ENCODE measurements at places on chromosomes 2 and 18.

DNA sequence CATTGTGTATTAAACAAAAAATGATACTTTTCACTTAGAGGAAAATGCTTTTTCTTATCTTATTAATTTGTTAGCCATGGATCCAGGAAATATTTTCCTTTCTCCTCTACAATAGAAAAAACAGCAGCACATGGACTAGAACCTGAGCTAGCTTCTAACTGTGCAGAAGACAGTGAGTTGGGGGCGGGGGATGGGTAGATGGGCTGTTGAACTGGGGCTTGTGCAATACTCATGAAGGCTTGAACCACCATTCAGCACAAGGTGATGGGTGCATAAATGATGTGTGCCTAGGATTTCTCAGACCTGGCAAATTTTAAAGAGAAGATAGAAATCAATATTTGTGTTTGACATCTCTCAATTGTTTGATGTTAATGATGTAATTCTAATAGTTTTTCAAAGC, 42.0 kb downstream of the COL5A2 start:
- no peak for DNase-seq

DNA sequence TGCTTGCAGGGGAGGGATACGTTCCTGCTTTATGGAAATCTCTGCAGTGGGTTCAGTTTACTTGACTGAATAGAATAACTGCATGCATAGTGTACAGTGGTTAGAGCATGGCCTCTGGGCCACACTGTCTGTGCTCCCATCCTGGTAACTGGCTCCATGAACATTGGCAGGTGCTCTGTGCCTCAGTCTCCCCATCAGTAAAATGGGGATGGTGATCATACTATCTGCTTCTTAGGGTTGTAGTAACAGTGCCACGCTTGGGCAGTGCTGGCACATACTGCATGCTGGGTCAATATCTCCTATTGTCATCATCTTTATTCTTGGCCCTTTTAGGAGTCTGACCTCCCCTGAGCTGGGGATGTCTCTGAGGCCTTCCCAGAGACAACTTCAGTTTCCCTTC, 117.3 kb downstream of the CTIF start:
- no peak for DNase-seq

DNA sequence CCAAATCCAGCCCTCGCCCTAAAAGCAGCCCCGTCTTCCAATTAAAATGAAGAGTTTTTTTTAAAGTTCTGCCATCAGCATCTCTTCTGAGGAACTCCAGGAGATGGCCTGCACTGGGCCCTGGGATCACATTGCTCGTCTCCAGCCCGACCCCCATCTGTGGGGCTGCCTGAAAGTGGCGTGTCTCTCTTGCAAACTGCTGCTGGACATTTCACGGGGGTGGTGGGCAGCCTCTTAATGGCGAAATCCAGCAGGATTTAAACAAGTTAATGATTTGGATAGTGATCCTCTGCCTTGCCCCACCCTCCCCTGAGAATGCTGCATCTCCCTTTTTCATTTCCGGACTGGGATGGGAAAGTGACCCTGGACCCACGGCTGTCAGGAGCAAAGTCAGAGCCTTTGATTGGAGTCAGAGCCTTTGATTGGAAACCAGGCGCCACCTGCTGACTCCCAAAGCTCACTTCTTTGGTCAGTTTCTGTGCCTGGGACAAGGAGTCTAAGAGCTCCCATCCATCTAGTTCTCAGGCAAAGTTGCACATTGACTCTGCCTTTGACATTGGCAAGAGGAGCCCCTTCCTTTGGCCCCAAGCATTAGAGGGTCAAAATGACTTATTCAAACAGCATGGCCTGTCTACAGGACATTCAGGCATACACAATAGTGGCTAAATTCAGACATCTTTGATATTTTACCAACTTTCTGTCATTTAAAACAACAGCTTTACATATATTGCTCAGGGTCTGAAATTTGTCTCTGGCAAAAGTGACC, 155.2 kb downstream of the SH3BP4 start:
- DNase-seq = no peak

DNA sequence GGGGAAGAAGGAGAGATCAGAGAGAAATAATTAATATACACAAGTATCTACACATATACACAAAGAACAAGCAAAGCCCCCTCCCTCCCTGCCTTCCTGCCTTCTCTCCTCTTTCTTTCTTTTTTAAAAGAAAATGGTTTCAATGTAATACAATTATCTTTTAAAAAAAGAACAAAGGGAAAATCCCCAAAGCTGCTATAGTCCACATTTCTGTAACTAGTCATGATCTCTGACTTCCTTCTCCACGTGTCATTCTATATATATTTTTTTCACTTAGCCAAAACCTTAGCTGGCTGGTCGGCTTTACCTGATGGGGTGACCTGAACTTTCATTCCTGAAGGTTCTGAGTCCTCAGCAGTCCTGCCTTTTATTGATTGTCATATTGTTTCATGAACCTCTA, 44.3 kb downstream of the MAP3K20 start:
- DNase-seq = no peak

GRCh38 chr2:144084114-144084661, 435.7 kb downstream of the ZEB2 start:
- no peak for DNase-seq

DNA sequence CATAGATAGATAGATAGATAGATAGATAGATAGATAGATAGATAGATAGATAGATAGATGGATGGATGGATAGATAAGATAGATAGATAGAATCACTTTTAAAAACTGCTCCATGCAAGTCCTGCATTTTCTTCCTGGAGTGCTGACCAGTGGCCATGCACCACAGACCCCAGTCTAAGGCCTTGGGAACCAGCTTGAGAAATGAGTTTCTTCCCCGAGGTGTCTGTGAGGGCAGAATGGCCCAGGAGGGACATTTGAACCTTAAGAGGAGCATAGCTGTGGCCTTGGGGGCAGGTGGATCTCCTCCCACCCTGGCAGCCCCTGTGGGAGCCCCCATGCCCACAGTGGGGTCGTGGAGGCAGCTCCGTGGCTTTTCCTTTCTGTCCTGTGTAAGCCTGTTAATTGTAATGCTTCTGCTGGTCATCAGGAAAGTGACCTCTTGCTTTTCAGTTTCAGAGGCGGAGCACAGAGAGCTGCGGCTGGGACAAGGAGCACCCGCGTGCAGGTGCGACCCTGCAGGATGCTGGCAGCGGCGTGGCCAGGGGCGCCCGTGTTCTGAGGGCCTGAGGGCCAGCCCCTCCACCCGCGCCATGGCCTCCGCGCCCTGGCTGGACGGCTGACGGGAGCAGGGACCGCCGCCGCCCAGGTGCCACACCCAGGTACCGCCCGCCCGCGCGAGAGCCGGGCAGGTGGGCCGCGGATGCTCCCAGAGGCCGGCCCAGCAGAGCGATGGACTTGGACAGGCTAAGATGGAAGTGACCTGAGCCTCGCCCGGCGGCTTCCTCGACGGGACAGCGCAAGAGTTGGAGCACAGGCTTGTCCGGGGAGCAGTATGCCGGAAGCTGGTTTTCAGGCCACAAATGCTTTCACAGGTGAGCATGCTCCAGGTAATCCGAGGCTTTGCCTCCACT, 168.6 kb downstream of the LDLRAD4 start:
- no peak for DNase-seq

DNA sequence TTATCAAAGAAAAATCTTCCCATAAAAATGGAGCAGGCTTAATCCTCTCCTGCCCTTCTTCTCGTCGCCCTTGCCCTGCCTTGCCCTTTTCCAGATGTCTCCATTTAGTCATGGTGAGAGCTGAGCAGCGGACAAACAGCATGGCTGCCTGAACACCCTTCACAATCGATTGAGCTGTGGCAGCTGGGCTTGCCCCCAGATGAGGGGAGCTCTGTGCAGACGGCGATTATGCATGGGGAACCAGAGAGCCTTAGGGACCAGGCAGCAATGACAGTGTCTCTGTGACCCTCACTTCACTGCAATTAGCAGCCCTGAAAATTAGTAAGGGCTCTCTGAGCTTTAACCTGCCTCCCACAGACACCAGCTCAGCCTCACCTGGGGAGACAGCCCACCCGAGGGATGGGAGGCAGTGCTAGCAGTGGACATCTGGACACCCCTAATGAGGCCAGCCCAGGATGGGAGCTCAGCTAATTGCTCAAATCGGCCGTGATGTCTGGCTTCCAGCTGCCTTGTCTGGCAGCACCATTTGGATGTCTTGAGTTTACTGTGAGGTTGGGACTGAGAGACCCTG, 365.7 kb downstream of the TNS1 start:
- no peak for DNase-seq

GRCh38 chr2:27716301-27717069, 52.8 kb downstream of the SLC4A1AP start:
- no peak for DNase-seq

DNA sequence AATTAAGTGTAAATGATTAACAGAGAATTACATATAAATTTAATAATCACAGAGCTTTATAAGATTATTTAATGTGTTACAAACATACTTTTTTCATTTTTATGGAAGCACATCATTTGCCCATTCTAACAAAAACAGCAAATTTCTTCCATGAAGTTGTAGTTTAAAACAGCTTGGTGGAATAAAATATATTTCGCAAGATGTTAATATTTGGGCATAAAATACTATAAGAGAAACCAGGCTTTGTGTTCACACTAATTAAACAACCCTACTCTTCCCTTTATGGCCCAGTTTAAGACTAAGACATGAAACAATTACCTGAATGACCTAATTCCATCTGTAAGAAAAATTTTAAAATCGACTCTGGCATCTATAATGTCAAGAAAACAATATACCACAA, 69.4 kb downstream of the LNPK start:
- no peak for DNase-seq

DNA sequence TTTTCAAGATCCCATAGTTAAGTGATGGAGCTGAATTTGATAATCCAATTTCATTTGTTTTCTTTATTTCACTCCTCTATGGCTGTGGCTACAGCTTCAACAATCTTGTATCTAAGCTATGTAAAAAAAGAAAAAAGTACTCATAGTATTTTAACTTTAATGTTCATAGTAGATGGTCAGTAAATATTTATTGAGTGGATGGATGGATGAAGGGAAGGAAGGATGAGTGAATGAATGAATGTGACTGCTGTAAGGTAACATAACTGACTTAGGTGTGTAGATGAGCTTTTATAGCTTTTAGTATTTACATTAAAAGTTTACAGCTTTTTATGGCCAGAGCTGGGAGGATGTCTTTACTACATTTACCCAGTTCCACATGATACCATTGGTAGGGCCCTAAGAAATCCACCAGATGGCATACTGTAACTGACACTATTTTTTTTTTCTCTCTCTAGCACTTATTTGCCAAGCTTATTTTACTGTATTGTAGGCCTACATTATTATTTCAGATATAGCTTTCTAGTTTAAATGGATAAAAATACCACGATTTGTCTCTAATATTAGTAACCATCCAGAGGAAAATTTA, 13.4 kb upstream of the HRH4 start:
- no peak for DNase-seq

DNA sequence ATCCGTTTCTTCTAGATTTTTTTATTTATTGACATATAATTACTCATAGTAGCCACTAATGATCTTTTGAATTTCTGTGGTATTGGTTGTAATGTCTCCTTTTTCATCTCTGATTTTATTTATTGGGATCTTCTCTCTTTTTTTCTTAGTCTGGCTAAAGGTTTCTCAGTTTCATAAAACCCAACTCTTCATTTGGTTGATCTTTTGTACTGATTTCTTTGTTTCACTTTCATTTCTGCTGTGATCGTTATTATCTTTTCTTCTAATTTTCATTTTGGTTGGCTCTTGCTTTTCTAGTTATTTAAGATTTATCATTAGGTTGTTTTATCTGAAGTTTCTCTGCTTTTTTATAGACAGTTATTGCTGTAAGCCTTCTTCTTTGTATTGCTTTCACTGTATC, 463.6 kb upstream of the CRIM1 start:
- no peak for DNase-seq

DNA sequence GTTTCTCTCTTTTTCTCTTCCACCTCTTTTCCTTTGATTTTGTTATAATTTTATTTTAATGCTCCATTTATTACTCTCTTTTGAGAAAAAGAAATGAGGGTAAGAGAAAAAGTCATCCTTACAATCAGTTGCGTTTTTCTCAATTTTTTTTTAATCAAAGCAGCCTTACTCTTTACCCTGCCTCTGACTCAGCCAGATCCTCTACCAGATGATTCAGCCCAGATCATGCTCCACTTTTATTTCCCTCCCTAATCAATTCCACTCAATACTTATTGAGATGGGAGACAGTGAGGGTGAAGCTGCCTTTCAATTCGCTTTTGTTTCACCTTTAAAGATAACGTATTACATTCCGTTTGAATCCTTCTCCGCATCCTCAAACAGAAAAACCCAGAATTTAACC, 337.9 kb downstream of the SATB2 start:
- DNase-seq = no peak

DNA sequence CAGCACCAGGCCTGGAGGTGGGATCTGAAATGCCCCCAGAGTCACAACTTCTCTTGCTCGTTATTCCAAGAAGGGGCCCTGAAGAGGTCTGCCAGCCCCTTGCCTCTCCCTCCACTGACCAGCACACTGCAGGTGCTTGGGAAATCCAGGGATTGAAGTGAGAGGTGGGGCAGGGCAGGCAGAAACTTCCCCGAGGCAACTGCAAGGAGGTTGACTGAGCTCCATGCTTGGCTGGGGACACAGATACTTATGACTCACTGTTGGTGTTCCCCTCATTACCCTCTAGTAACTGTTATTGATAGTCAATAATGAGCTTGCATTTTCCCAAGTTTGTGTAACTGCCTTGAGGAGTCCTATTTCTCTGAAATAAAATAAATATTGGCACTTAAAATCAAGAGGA, 47.5 kb downstream of the MARCO start:
- DNase-seq = no peak
